Epithelial cell of alveolus of lung (primary cell): ENCODE measurements at places on chromosomes 11 and 22. TPM values are rescaled to one million over a fixed set of nuclear protein-coding genes. Genes with fewer than 3 reads are reported as not detected.

Gene CRELD2
- total RNA-seq: 47.1 and 88.0 TPM in 2 replicates

Gene GLB1L3
- total RNA-seq: not detected in 2 replicates

Gene UVRAG
- 8.5 and 12.5 TPM in 2 replicates for total RNA-seq

Gene MS4A10
- total RNA-seq: not detected in 2 replicates

Gene SCGB1A1
- not detected in 2 replicates for total RNA-seq

Gene CATSPER1
- not detected in 2 replicates for total RNA-seq

Gene SLC29A2
- 1.5 and 3.6 TPM in 2 replicates for total RNA-seq
